ENCODE measurements at places on chromosomes 11 and 22.

- DNase-seq, result no peak
These were observed 3.4 kb upstream of the MS4A15 start for GRCh38 chr11:60753309-60753708.

DNA sequence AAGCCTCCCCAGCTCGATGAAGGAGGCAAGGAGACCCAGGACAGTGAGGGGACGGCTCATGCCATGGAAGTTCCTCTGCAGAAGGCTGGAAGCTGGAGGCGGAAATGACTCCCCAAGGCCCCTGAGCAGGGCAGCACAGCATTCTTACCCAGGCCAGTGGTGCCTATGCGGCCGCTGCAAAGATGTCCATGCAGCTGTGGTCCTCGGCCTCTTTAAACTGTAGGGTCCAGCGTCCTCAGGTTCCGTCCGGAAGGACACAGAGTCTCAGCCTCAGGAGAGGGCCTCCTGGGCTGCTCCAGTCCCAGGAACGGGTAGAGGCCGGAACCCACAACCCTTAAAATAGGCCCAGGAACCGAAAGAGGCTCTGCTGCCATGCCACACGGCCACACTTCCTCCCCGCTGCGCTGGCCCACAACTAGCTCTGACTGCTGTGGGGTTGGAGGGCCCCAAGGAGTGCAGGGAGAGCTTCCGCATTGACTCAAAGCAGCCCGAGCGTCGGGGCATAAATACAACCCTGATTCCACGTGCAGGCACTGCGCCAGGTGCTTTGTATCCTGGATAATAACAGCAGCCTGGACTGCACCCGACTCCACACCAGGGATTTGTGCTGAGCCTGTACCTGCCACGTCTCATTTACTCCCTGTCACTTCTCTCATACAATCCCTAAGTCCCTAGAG is 5.5 kb downstream of the KIAA0930 start:
- DNase-seq, result no peak

DNA sequence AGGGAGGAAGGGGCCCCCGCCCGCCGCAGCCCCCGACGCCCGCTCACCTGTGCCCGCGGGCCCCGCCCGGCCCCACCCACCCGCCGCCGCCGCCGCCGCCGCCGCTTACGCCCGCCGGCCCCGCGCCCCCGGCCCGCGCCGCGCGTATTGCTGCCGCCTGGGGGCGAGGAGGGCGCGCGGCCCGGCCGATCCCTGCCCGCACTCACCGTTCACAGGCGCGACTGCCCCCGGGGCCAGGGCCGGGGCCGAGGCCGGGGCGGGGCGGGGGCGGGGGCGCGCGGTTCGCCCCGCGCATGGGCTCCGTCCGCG is 212 bp downstream of the HRAS start:
- no peak for DNase-seq

DNA sequence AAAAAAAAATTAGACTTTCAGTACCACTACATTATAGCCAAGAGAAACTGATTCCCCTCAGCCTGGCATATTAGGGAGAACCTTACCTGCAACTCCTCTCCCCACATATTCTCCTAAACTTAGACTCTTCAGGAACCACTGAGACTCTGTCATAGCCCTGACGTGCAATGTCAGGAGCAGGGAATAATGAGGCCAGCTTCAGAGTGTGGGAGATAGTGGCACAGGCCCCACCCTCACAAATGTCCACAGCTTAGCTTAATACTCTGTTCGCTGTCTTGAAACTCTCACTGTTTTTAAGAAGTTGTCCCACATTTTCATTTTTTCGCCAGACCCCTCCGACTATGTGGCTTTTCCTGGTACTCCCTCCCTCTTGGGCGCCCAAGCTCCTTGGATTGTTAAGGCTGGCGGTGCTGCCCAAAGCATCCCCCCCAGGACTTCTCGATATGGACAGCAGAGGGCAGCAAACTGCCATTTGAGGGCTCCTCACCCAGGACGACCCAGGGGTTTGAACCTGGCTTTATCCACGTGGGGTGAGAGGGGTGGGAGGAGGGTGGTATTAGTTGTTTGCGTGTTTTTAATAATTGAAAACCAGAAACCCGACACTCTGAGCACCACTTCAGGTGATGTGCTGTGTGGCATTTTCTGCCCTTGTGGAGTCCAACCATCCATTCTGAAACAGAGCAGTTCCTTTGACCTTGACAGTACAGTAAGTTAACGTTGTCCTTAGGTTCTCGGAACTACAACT is 45.2 kb upstream of the RASSF10 start:
- DNase-seq, result peak; percentile 59

- DNase-seq, result no peak
These were observed 1.4 kb downstream of the SELENOO start for GRCh38 chr22:50202130-50202666.

GRCh38 chr22:42187646-42188045 is 57.0 kb upstream of the CYP2D6 start:
- no peak for DNase-seq

DNA sequence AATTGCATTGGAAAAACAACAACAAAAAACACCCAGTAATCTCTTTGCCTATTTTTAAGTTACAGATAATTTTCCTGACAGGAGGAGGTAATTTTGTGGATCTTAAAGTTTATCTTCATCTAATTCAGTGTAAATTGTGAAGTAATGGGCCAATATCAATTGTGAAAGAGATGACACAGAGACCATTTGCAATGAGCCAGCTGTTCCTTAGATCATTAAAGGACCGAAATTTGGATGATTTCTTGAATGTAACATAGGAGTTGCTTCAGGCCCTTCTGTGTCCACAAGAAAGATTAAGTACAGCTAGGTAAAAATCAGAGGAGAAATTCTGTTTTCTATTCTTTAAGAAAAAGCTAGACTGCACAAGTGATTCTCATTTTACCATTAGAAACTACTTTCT is 718.5 kb upstream of the ANO3 start:
- DNase-seq, result no peak

DNA sequence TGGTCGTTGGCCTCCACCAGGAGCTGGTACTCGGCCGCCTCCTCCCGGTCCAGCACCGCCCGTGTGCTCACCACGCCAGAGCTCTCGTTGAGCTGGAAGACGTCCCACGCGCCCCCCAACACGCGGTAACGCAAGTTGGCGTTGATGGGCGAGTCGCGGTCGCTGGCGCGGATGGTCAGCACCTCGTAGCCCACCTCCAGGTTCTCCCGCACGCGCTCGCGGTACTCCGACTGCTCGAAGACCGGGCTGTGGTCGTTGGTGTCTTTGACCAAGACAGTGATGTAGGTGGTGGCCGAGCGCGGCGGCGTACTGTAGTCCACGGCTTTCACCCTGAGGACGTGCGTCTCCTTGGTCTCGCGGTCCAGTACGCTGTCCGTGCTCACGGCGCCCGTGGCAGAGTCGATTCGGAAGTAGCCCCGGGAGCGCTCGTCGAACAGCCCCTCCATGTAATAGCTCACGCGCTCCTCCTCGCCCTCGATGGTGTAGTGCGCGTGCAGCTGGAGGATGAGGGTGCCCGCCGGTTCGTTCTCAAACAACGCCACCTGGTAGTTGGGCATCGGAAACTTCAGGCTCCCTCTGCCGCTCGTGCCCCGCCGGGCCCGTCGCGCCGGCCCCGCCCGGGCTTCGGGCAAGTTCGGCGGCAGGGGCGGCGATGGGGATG is 1.4 kb downstream of the CELSR1 start:
- no peak for DNase-seq

DNA sequence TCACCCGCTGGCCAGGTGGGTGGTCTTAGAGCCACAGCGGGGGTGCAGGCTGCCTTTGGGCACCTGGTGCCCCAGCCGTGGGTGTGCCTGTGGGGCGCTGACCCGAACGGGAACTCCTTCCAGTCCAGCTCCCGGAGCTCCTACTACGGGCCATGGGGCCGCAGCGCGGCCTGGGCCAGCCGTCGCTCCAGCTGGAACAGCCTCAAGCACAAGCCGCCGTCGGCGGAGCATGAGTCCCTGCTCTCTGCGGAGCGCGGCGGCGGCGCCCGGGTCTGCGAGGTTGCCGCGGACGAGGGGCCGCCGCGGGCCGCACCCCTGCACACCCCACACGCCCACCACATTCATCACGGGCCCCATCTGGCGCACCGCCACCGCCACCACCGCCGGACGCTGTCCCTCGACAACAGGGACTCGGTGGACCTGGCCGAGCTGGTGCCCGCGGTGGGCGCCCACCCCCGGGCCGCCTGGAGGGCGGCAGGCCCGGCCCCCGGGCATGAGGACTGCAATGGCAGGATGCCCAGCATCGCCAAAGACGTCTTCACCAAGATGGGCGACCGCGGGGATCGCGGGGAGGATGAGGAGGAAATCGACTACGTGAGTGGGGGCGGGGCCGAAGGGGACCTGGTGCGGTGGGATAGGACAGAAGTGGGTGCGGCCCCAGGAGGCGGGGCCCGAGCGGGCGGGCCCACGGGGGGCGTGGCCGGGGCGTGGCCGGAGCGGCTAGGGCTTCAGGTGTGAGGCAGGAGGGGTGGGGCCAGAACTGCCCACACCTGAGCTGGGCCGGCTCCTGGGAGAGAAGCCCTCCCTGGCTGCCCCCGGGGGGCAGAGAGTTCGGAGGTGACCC is 91.5 kb downstream of the CACNA1I start:
- no peak for DNase-seq

DNA sequence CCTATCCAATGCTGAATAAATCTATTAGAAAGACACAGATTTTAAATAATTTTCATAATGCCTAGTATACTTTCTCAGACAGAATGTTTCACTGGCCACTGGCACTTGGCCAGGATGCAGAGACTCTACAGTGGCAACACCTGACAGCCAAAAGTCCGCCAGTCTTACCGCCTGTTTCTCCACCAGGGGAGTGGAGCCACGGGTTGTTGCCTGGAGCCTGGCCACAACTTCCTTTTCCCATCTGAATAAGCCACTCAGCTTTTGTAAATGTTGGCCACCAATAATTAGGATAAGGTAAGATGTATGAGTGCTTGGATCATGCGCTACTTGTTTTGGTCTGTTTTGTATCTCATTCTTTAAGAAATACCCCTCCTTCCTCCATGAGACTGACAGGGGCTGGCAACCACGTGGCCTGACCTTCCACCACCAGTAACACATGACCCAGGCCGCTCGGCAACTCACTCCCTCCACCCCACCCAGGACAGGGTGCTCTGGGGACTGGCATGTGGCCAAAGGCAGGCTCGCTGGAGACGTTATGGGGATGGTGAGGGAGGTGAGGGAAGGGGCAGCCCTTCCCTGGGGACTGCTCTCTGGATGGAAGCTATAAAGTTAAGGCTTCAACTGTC is 93.0 kb upstream of the BID start:
- no peak for DNase-seq

DNA sequence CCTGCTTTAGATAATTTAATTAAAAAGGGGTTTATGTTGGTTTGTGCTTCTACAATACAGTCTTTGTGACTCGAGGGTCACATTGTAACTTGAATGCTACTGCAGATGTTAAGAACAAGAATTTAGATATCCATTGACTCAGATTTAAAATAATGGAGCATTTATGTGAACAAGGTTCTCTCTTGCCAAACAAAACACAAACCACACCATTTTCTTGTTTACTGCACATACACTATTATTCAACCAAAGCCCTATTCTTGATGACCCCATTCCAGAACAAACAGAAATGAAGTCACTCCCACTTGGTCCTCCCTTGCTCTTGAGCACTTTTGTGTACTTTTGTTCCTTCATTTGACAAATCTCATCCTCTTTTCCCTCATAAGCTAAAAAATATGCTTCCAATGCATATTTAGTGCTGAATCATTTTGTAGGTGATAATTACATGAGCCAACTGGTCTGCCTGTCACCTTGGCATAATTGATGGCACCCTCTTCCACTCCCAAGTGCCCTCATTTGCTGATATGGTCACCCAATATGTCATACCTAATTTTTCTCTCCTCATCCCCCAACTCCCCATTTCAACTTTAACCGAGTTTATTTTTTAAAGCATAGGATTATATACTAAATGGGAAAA is 2.8 kb downstream of the C11orf71 start:
- no peak for DNase-seq

GRCh38 chr11:128854841-128855240 is 12.3 kb downstream of the KCNJ1 start:
- no peak for DNase-seq

DNA sequence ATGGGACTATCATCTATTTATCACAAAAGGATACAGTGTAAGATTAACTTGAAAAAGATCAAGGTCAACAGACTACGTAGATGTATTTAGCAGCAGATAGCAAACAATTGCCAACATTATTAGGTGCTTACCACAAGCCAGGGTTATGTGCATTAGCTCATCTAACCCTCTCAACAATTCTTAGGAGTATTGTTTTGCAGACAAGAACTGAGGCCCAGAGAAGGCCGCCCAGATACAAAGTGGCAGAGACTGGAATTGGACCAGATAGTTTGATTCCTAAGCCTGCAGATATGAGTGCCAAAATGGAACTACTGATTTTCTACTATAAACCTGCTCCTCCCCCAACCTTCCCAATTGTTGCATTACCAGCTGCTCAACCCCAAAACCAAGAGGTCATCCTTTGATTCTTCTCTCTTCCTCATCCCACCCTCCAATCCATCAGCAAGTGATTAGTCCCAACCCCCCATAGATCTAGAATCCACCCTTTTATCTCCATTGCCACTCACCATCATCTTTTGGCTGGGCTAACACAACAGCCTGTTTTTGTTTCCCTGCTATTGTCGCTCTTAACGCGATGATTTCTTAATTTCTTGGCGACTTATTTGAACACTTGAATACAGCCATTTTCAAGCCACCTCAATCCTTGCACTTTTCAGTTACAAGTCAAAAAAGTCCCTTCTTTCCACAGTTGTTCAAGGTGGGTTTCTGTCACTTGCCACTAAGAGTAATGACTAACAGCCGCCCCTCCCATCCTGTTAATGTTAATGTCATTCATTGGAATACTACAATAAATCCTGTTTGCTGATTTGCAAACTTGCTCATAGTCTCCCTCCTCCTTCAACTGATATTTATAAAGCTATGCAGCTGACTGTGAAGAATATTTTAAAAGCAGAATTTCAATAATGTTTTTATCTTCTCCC is 2.7 kb downstream of the TMEM123 start:
- no peak for DNase-seq

- no peak for DNase-seq
These were observed 727.4 kb downstream of the ETS1 start for GRCh38 chr11:127859941-127860354.

GRCh38 chr11:132604431-132604830 is 927.9 kb downstream of the OPCML start:
- no peak for DNase-seq
